ENCODE measurements at places on chromosomes 12 and 14.

GRCh38 chr12:65643595-65644386 lies 180.5 kb upstream of the HMGA2 start:
- peak; percentile 53 for DNase-seq

GRCh38 chr14:33728010-33728498 lies 222.8 kb downstream of the EGLN3 start:
- no peak for DNase-seq

DNA sequence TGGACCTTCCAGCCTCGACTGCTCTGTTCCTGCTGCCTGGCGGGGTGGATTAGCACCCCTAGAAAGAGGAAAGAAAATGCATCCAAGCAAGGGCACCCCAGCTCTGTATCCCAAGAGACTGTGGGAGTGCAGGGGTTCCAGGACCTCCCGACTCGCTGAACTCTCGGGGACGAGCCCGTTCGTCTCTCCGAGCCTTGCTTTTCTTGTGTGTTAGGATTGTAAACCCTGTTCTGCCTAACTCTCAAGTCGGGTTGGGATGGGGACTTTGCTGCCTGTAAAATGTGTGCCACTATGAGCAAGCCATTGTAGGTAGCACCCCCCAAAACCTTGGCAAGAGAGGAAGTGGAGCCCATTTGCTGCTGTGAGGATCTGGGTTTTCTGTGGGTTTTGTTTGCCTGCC lies 73.2 kb upstream of the VRK1 start:
- no peak for DNase-seq

DNA sequence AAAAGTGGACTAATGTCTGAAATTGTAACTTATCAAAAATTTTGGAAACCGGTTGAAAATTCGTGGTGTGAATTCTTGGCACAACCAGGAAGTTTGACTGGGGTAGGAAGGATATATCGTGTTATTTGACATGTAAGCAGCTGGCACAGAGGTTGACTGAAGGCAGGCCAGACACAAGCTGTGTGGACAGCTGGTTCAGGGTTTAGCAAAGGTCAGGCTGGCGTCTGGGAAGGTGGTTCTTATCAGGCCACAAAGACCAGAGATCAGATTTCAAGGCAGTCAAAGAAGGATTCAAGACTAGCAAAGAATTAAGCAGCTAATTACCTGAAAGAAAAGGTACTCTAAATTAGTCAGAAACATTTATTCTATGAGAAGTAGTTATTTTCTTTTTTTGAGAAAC lies 450.2 kb upstream of the MDGA2 start:
- DNase-seq = no peak

GRCh38 chr12:85865890-85866289 lies 8.2 kb upstream of the NTS start:
- DNase-seq = no peak

GRCh38 chr12:65859519-65859918 lies 35.2 kb downstream of the HMGA2 start:
- no peak for DNase-seq

- peak; percentile 91 for DNase-seq
These were observed 198.7 kb upstream of the DCN start for GRCh38 chr12:91381309-91381804.

GRCh38 chr12:119938049-119938667 lies 50.9 kb upstream of the BICDL1 start:
- peak; percentile 39 for DNase-seq

GRCh38 chr12:89529738-89530137 lies 3.9 kb upstream of the POC1B start:
- peak; percentile 59 for DNase-seq

- DNase-seq = no peak
These were observed 110.2 kb downstream of the SNAPC1 start for GRCh38 chr14:61872452-61872851.

- DNase-seq = no peak
These were observed 463.6 kb upstream of the CCDC196 start for GRCh38 chr14:66022526-66022925.

GRCh38 chr14:85263916-85264675 lies 265.8 kb upstream of the FLRT2 start:
- no peak for DNase-seq

DNA sequence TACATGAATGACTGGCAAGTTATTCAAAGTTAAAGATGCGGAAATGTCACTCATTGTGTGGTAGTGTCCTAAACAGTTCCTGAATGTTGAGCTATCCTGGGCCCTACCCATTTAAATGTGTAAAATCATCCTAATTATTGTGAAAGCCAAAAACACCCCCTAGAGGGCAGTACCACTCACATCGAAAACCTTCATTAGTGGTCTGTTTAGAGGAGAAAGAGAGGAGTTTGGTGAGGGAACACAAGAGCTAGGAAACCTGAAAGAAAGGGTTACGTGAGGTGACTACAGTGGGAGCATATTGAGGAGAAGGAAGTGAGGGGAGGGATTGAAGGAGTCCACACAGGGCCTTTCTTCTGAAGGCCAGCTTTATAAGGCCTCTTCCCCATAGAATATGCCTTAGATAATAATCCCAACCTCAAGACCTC lies 2.5 kb upstream of the TEP1 start:
- DNase-seq = peak; percentile 54

DNA sequence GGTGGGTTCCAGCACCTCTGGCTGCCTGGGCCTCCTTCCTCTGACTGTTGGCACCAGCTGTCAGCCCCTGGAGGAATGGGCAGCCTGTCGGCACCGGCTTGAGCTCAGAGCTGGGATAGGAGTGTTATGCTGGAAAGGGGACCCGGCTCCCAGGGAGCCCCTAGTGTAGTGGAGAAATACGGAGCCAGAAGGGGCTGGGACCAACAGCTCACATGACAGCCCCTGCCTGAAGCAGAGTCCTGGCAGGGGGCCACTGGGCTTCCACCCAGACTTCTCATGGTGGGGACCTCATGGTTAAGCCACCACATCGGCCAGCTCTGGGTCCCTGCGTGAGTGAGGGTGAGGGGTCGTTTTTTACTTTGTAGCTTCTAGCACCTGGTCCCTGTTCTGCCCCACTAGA lies 174.5 kb downstream of the TSPAN9 start:
- no peak for DNase-seq

DNA sequence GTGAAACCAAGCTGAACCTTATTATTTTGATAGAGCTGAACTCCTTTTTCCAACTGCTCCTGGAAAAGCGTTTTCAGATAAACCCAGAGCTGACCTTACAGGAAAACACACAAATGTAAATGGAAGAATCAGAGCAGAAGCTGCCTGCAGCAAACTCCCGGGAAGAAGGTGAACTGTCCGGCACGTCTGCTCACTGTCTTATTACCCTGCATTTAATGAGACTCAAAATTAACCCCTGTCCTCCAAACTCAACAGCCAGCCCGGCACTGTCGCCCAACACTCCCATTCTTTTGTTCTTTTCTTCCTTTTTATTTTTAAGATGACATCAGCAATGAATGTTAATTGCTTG lies 1046.9 kb upstream of the FLRT2 start:
- no peak for DNase-seq

DNA sequence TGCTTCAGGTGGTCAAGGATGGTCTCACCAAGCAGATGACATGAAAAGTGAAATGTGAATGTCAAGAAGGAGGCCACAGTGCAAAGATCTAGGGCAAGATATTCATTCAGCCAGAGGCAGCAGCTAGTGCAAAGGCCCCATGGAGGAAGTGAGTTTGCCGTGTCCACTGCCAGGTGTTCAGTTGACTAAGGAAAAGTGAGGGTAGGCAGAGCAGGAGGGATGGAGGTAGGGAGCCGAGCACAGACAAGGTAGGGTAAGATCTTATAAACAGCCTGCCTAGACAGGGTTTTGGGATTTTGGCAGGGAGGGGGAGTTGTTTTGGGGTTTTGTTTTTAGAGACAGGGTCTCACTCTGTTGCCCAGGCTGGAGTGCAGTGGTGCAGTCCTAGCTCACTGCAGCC lies 11.9 kb downstream of the PPP2R5C start:
- no peak for DNase-seq

DNA sequence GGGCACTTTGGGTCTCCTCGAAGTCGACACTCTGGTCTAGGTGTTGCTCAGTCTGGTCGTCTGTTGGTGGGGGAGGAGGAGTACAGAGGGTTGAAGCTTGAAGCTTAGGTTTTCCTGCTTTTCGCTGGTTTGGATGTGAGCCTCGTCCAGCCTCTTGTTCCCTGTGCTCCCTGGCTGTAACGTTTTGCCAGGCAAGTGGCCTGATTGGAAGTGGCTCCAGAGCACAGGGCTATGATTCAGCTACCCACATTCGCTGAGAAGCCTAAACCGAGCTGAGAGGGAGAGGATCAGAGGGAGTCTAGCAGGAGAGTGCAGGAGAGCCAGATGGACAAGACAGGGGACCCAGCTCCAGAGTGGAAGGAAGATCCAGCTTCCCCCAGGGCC lies 6.1 kb downstream of the HOXC10 start:
- DNase-seq = no peak

DNA sequence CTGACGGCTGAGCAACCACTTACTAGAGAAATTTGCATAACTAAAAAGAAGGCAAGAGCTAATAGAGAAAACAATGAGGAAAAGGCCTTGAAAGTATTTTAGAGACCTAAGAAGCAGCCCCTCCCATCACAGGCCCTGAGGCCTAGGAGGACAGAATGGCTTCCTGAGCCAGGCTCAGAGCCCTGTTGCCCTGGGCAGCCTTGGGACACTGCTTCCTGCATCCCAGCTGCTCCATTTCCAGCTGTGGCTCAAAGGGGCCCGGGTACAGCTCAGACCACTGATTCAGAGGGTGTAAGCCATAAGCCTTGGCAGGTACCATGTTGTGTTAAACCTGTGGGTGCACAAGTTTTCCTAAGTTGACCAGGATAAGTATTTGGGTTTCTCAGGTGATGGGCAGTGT lies 181.4 kb downstream of the TRHDE start:
- DNase-seq = no peak

DNA sequence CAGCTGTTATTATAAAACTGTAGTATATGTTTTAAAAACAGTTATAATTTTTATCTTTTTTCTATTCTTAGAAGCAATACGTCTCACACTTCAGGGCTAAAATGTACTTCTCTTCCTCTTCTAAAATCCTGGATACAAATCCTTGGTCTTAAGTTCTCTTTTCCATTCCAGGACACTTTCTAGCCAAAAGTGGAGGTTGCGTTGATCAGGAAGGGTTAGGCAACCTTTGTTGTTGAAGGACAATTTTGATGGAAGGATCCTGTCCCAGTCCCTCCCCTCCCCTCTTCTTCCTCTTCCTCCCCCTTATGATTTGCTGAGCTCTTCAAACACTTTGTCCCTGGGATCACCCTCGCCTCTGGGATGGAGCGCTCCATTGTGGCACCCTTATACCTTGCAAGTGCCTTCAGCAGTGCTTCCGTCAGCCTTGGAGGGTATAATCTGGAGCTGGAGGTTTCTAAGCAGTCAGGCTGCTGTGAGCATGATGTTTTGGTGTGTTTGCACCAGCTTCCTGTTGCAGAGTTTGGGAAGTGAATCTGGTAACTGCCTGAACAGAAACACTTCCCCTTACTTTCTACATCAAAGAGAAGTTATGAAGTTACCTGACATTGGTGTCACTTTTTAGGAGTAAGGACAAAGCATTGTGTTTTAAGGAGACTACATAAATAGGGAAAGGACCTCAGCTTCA lies 87.4 kb upstream of the SLC38A2 start:
- no peak for DNase-seq

GRCh38 chr12:78951803-78952551 lies 87.4 kb downstream of the SYT1 start:
- DNase-seq = peak; percentile 3

DNA sequence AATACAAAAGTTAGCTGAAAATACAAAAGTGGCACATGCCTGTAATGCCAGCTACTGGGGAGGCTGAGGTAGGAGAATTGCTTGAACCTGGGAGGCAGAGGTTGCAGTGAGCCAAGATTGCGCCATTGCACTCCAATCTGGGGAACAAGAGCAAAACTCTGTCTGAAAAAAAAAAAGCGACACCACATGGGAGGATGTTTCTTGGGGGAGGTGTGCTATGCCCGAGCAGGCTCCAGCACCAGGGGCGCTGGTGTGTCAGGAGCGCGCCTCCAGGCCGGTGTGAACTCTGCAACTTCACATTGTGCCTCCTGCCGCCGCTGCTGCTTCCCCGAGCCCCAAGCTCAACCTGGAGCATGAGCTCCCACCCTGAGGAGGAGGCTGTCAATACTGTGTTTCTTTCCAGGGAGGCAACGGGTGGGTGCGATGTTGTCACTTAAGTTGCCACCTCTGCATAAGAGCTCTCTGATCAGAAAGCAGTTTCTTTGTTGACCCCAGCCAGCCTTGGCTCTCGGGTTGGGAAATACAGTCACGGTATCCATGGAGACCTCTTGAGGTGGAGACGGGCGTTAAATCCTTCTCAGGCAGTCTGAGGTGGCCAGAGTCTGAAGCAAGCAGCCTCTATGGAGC lies 18.9 kb downstream of the DEGS2 start:
- DNase-seq = peak; percentile 35

DNA sequence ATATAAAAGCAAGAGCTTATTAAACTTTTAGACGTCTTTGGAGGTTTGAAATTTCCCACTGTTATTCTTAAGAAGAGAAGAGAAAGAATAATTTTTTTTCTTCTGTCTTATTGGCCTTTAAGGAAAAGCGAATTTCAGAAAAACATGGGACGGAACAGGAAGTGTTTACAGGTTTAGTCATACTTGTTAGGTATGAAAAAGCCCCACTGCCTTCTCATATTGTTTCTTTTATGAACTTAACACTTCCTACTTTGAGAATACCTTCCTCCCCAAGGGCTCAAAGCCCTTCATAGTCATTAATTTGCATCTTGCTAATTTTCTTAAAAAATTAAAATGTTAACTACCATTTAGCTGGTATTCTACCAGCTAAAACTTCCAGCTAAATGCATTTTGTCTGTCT lies 82.0 kb downstream of the ETV6 start:
- DNase-seq = peak; percentile 88

DNA sequence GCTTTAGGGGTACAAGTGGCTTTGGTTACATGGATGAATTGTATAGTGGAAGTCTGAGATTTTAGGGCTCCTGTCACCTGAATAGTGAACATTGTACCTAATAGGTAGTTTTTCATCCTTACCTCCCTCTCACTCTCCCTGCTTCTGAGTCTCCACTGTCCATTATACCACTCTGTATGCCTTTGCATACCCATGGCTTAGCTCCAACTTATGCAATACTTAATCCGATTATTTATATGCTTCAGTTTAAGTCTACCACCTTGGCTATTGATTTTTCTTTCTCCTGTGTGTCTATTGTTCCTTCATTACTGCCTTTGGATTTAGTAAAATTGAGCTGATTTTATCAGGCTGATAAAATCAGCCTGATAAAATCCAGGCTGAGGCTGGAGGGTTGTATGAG lies 30.5 kb upstream of the C12orf71 start:
- peak; percentile 37 for DNase-seq
